Activated gamma-delta T cell (primary cell): ENCODE measurements at places on chromosomes 4 and X.

DNA sequence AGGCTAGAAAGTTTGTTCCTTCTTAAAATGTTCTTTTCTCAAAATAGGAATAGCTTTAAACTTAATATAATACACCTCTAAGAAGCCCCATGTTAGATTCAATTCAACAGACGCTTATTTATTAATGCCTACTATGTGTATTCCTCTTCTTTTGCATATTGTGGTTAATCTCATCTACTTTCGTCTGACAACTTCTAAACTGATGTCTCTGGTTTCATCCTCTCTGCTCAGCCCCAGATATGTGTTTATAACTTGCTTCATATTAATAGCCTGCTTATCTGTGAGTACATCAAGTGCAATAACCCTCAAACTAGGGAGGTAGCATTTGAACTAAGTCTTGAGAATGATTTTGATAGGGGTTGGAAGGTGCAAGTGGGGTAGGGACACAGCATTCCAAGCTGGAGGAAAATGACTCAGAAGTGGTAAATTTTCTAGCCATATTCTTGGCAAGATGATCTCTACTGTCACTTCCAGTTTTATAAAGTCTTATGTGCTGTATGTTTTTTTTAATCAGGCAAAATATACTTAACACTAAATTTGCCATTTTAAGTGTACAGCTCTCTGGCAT, 37.0 kb downstream of the STK26 start:
- DNase-seq, result no peak

DNA sequence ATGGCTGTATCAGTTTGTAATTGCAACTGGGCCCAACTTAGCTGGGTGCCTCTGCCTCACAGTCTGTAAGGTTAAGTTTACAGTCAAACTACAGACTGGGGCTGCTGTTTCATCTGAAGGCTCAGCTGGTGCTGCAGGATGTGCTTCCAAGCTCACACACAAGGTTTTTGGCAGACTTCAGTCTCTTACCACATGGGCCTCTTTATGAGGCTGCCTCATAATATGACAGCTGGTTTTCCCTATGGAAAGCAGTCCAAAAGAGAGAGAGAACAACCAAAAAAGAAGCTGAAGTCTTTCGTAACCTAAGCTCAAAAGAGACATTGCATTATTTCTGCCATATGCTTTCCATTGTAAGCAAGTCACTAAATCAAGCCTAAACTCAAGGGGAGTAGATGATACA, 271.7 kb downstream of the DCTD start:
- no peak for DNase-seq

DNA sequence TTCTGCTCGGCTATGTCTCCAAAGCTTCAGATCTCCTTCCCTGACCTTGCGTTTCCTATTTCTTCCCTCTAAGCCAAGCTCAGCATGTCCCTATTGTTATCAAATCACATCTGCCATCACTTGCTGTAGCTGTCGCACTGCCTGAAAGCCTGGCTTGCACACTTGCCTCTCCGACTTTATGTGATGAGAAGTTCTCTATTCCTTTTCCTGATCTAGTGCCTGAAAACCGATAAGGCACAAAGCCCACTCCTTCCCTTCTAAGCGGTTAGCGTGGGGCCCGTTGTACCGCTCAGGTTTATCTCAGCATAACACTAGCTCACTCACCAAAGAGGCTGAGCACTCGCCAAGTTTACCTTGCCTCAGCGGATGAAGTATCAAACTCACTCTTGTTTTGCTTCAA, 816 bp downstream of the NMU start:
- DNase-seq, result no peak

GRCh38 chrX:1291110-1291740, 22.6 kb downstream of the CSF2RA start:
- DNase-seq, result no peak

DNA sequence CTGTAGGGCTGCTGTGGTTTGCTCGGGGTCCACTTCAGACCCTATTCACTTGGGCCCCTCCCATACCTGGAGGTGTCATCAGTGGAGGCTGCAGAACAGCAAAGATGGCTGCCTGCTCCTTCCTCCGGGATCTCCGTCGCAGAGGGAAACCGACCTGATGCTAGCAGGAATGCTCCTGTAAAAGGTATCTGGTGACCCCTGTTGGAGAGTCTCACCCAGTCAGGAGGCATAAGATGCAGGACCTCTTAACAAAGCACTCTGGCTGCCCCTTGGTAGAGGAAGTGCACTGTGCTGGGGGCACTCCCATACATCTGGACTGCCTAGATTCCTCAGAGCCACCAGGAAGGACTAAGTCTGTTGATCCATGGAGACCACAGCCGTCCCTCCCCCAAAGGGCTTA, 296.9 kb downstream of the GRID2 start:
- no peak for DNase-seq

DNA sequence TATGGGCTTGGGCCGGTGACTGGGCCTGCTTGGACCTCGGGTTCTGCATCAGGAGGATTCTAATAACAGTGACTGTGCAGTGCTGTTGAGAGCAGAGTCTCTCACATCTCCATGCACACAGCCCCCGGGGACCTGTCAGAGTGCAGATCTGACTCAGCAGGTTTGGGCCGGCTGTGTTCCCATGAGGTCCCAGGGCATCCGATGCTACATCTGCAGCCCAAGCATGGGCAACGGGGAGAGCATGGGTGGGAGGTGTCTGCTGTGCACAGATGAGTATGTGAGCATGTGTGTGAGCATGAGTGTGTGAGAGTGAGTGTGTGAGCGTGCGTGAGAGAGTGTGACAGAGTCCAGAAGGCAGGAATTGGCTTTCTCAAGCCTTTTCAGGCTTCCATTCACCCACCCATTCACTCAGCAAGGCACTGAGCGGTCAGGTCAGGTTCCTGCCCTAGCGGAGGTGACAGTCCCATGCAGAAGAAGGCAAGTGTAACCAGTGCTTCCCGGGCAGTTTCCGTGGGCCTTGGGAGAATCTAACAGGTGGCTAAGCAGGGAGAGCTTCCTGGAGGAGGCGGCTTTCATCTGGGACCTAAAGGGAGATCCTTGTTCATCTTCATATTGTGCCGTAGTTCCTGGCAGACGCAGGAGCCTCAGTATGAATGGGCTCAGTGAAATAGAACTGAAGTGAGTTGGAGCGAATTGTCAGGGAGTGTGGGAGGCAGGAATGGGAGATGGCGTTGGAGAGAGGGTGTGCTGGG, 62.6 kb downstream of the SORCS2 start:
- no peak for DNase-seq
